ENCODE measurements at places on chromosomes 5 and 9. TPM values are rescaled to one million over a fixed set of nuclear protein-coding genes. Genes with fewer than 3 reads are reported as not detected.

The ALDH1B1 gene
- polyA plus RNA-seq: 51.6 TPM

The CPLANE1 gene
- 7.3 TPM for polyA plus RNA-seq

The CORO2A gene
- polyA plus RNA-seq: 1.1 TPM

The LMX1B gene
- not detected for polyA plus RNA-seq

The TRPM6 gene
- 0.61 TPM for polyA plus RNA-seq

The ELOVL7 gene
- polyA plus RNA-seq: 1.6 TPM

The SOHLH1 gene
- polyA plus RNA-seq: not detected

The F12 gene
- polyA plus RNA-seq: 13.6 TPM

The PAPPA gene
- polyA plus RNA-seq: 0.20 TPM

The PCDHB8 gene
- 8.7 TPM for polyA plus RNA-seq

The SUSD3 gene
- polyA plus RNA-seq: not detected

The PGM5 gene
- 16.8 TPM for polyA plus RNA-seq

The FAM163B gene
- polyA plus RNA-seq: not detected

The KIF27 gene
- 6.6 TPM for polyA plus RNA-seq

The CD72 gene
- 12.3 TPM for polyA plus RNA-seq

The IL6ST gene
- 50.5 TPM for polyA plus RNA-seq

The PCDHGC4 gene
- 2.9 TPM for polyA plus RNA-seq

The LAMC3 gene
- polyA plus RNA-seq: 5.4 TPM

Measured in cardiac muscle cell (in vitro differentiated cells and primary cell).